ENCODE measurements at places on chromosomes 2 and 18.

GRCh38 chr2:18599509-18600254 lies 10.3 kb upstream of the NT5C1B start:
- DNase-seq: no peak

DNA sequence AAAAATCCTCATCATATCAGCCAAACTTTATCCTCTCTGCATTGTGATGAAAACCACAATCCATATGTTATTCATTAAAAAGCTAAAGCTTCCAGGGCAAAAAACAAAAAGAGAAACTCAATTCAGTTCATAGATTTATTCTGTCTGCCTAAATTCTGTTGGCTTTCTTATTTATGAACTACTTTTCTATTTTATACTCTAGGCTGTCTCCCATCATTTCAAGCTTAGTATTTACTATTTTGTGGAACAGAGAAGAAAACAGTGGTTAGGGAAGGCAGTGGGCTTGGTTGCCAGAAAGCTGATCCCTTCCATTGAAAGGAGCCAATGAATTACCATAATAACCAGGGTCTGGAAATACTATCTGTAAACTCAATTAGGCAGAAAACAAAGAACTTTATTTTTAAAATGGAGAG lies 71.8 kb downstream of the RAPH1 start:
- no peak for DNase-seq

DNA sequence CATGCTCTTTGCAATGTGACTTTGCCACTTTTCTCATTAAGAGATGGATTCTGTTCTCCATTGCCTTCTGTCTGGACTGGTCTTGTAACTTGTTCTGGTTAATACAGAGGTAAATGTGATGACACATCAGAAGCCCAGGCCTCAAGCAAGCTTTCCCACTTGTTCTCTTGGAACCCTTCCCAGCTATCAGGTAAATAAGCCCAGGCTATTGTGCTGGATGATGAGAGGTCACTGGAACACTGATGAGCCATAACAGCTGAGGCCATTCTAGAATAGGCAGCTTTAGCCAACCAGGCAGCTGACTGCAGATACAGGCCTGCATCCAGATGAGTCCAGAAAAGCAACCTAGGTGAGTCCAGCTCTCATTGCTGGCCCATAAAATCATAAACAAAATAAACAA lies 1007.0 kb upstream of the ACVR2A start:
- no peak for DNase-seq

GRCh38 chr18:44725300-44726058 lies 44.8 kb downstream of the SETBP1 start:
- DNase-seq: peak; percentile 36

- DNase-seq: no peak
These were observed 51.6 kb downstream of the APOB start for GRCh38 chr2:20992201-20992711.

DNA sequence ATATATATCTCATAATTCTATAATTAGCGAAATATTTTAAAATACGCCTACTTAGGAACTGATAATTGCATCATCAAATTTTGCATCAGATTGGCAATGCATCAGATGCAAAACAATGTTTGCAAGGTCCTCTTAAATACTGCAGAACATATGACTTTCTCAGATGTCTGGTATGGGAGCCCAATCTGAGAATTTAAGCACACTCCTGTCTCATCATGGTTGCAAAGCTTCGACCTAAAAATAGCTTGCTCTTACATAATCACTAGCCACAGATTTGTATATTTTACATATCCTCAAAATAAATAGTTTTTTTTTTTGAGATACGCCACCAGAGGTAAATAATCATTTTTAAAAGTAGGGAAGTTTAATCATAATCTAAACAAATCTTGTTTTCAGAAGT lies 123.2 kb downstream of the CABYR start:
- no peak for DNase-seq

DNA sequence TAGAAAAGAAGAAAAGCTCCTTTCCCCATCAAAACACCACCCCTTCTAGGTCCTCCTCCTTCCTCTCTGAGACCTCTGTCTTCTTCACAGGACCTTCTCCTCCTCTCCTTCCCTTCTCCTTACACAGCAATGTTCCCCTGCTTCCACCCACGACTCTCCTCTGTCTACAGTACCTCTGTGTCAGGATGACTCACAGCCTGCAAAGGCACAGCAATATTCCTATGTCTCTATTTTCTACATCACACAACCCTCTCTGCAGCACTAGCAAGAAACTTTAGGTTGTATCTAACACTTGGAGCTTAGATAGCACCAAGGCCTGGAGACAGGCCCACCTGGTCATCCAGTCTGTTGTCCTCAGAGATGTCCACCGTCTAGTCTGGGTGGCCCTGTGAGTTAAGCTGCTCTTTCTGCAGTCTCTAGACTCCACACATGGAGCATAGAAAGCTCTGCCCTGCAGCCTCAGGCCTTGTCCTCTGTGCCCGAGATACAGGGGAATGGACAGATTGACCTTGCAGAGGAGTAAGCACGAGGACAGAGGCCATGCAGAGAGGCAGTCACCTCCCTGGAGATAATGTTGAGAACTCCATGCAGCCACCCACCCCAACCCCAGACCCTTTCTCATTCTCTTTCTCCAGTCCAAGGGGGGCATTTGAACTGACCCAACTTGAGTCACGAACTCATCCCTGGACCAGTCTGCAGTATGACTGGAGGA lies 212.0 kb downstream of the TNS1 start:
- no peak for DNase-seq

DNA sequence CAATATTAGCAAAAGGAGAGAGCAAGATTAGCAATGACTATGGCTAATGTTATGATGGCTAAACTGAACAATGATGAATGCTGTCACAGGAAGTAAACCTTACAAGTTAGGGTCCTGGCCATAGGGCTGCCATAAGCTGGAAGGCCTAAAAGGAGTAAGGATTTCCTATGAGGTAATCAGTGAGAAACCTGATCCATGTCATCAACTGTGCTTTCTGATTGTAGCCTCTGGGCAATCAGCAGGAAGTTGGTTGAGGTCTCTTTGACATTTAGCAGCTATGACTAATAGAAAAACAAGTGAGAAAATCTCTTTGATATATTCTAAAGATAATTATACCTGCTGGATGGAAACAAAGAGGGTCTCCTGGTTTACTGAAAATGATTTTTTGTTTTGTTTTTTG lies 193.0 kb downstream of the RAB3GAP1 start:
- DNase-seq: no peak

DNA sequence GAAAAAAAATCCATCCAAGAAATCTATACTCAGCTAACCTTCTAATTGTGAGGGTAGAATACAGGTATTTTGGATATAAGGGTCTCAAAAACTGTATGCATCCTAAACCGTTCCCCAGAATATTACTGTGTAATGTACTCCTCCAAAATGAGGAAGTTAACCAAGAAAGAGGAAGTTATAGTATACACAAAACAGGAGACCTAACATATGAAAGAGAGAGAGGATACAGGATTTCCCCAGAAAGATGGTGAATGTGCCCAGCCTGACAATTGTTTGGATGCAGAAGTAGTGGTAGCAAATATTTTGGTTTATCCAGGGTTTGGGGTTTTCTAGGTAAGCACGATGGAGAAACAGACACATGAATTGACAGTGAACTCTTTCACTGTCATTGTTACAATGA lies 50.6 kb downstream of the GALNT3 start:
- DNase-seq: no peak

- DNase-seq: no peak
These were observed 1238.0 kb upstream of the NRXN1 start for GRCh38 chr2:52269696-52270485.

DNA sequence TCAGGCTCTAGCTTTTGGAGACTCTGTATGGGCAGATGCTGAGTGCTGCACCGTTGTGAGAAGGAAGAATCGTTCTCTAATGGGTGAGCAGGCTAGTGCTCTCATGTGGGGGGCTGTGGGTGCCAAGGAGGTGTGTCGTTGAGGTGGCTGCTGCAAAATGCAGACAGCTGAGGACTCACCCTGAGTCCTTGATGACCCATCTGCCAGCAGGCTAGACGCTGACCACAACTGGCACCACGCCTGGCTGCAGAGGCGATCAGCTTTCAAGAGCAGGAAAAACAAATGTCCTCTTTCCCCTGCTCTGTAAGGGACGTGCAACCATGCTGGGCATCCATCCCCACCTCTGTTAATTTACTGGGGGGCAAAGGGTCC lies 48.2 kb downstream of the HAUS1 start:
- no peak for DNase-seq

DNA sequence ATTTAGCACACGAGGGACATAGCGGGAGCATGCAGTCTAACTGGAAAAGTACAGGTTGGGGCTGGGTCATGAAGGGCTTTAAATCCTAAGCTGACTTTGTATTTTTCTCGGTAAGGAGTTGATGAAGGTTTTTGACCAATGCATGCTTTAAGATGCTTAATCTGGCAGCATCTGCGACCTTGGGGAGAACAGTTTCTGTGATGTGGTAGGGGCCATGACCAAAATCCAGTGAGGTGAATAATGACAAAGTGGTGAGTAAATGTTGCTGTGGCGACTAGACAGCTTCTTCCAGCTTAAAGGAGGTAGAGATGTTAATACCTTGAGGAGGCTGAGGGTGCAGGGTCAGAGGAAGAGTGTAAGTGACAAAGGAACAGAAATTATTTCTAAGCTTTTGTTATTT lies 174.6 kb upstream of the ALPP start:
- no peak for DNase-seq

- no peak for DNase-seq
These were observed 741.1 kb upstream of the SALL3 start for GRCh38 chr18:78238404-78239089.
